ENCODE measurements at places on chromosomes 4 and X.
A peak's percentile ranks its signal among the peaks of the same experiment; 100 is the strongest.

DNA sequence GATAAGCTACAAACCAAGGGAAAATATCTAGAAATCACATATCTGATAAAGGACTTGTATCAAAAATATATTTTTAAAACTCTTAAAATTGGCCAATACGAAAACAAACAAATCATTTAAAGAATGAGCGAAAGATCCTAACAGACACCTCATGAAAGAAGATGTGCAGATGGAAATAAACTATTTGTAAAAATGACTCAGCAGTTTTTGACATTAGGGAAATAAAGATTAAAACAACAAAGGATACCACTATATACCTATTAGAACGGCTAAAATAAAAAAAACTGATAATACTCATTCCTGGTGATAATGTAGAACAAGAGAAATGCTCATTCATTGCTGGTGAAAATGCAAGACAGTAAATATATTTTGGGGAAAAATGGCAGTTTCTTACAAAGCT lies 506.4 kb downstream of the KLHL4 start:
- DNase-seq, result no peak

GRCh38 chr4:142595222-142595871 lies 250.8 kb downstream of the INPP4B start:
- DNase-seq, result no peak

- DNase-seq, result no peak
Measured at GRCh38 chrX:155893521-155893920, 12.4 kb downstream of the VAMP7 start.

- DNase-seq, result no peak
Measured at GRCh38 chr4:6059375-6059805, 41.2 kb upstream of the C4orf50 start.

DNA sequence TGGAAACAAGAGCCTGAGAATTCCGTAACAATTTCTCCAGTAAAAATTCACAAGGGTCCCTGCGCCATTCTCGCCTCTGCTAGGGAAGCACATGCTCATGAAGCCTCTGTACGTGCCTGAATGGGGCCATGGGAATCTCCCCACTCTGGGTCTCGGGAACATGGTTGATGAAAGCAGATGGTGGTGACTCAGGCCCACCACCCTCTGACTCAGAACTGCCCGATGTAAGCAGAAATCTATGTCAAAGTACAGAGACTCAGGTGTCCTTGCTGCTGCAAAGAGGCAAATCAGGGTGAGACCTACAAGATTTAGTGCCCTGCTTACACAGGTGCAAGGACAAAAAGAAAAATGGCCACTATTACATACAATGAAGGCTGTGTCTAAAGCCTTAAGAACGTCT lies 65.0 kb downstream of the SCD5 start:
- DNase-seq, result peak; percentile 12

- peak; percentile 70 for DNase-seq
Measured at GRCh38 chr4:6200011-6200921, at the start of gene JAKMIP1. Gene JAKMIP1, minus strand, starts transcription at chr4:6200549. Its CDS starts 87,699 bp downstream, at chr4:6112850.

GRCh38 chr4:171601091-171601490 lies 212.1 kb upstream of the GALNTL6 start:
- no peak for DNase-seq

- no peak for DNase-seq
Measured at GRCh38 chrX:22373094-22373493, 100.4 kb downstream of the CBLL2 start.

DNA sequence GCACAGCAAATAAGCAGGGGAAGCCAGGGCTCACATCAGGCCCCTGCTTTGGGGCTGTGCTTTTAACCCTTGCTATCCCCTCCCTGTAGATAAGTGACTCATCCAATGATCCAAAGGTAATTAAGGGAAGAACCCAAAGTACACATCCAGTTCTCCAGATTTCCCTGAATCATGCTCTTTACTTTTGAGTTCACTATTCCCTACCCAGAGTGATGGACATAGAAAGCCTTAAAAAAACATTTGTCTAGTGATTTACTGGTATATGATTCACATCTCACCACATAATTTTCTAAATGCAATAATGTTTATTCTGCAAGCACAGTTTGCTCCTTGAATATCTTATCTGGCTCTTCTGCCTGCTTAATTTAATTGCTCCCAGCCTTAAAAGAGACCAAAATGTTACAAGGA lies 136.2 kb downstream of the PPP3CA start:
- no peak for DNase-seq

DNA sequence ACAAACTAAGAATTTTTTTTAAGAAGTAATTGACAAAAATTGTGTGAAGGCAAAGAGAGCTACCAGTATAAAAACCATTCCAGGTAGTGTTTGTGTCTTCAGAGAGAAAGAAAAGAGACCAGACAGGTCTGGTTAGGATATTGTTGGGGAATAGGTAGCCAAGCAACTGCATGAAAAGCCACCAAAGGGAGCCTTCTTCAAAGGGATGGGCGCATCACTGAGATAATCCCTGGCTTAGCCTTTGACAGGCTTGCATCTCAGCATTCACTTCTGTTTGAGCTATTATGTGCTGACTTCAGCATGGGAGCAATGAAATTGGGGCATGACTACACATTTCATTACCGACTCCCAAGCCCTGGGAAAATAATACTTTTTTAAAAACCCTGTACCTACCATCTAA lies 496.6 kb downstream of the IL1RAPL1 start:
- no peak for DNase-seq

DNA sequence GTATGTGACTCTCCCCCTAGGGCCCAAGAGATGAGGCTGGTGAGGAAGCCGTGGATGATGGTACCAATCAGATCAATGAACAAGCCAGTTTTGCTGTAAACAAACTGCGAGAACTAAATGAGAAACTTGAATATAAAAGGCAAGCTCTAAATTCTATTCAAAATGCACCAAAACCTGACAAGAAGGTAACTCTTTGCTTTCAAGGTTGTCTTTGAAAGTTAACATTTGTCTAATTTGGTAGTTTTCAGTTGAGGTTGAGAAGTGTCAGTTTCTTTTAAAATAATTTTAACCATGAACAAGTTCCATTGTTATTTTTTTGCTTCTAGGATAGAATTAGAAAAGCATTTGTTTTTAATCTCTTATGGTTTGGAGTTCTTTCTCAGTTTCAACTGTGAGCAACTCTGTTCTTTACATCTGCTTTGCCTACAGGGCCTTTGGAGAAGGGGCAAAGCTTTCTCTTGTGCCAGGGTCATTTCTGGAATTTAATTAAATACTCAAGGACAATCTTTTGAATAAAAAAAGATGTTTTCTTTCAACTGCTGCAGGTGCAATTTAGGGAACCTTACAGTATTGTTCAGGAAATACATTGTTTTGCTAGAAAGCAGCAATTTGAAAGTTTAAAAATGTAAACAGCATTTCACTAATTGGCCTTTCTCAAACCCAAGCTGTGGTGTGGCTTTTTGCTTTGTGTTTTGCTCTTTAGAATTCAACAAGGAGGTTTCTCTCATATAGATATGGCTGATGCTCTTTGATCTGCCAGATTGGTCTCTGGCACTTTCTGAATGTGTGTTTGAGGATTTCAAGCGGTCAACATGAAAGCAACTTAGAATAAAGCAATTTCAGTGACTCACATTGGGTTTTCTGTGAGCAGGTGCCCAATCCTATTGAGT lies 62.9 kb downstream of the LRP2BP start:
- DNase-seq, result no peak

DNA sequence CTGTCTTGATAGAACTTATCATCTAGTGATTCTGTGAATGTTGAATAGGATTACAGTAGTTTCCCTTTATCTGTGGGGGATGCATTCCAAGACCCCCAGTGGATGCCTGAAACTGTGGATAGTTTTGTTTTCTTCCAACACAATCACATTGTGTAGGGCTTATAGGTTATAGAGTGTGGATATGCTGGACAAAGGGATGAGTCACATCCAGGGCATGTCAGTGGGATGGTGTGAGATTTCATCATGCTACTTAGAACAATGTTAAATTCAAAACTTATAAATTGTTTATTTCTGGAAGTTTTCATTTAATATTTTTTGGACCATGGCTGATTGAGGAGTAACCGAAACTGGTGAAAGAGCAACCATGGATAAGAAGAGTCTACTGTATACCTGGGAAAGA lies 432.3 kb upstream of the ATOH1 start:
- no peak for DNase-seq

GRCh38 chr4:3263053-3263875 lies 14.3 kb downstream of the MSANTD1 start:
- no peak for DNase-seq

- peak; percentile 72 for DNase-seq
Measured at GRCh38 chr4:7844594-7844991, 95.1 kb downstream of the AFAP1 start.

DNA sequence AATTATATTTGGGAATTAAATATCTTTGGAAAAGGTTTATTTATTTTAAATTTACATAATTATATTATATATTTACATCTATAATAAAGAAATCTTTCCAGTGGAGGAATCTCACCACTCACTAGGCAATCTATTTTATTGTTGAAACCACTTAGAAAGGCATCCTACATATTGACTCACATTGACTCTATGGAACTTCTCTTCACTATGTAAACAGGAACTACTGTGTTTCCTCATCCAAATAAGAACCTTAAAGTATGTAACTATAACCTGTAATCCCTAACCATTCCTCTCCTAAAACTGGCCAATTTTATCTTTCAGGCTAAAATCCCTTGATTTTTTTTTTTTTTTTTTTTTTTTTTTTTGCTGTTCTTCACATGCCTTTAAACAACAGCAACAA lies 268.7 kb downstream of the MAPK10 start:
- DNase-seq, result no peak

GRCh38 chr4:7027913-7028312 lies 15.3 kb upstream of the TADA2B start:
- no peak for DNase-seq

DNA sequence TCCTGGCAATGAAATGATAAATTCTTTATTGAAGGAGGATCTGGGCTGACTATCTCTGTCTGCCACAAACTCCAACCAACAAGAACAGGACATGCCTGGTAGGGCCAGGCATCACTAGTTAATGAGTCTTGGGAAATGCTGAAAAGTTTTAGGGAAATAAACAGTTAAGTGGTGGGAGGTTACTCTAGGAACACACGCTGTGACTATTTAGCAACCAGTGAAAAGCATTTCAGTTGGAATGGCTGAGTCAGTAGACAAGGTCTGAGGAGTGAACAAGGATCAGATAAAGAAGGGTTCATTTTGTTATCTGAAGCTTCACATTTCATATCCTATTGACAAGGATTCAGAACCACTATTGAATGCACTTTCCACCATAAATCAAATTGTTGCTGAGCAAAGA lies 394.9 kb upstream of the BOD1L1 start:
- DNase-seq, result no peak

DNA sequence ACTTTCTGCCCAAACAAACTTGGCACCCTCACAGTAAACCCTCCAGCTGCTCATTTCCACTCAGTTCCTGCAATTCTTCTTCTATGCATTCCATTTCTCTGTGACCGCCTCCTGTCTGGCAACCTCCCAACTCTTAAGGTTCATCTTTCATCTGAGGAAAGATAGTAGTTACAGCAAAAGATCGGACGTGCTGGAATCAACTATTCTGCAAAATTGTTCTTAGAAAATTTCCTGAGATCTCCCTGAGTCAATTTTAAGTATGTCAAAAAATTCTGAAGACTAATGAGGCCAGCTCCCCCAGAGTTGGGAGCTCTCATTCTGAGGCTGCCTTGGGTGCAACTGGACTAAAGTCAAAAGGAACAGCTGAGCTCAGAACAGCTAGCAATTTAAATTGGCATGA lies 1026.0 kb downstream of the ADGRL3 start:
- DNase-seq, result no peak

GRCh38 chr4:35342833-35343232 lies 901.5 kb downstream of the ARAP2 start:
- DNase-seq, result no peak

GRCh38 chrX:10884246-10884645 lies 226.9 kb upstream of the HCCS start:
- no peak for DNase-seq

DNA sequence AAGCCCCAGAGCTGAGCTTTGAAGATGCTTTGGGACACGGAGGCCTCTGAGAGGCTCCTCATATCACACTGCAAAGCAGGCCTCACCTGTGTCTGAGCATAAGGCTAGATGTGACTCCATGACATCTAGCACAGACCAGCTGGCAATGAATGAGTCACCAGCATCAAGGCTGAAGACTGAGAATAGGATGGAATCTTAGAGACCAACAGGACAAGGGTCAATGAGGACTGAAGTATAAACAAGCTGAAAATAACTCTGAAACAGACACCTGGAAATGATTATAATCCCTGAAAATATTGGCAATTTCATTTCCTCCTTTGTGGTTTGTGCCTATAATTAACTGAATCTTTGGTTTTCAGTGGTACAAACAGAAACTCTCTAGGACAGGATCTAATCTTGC lies 87.1 kb upstream of the PRPS1 start:
- peak; percentile 57 for DNase-seq

DNA sequence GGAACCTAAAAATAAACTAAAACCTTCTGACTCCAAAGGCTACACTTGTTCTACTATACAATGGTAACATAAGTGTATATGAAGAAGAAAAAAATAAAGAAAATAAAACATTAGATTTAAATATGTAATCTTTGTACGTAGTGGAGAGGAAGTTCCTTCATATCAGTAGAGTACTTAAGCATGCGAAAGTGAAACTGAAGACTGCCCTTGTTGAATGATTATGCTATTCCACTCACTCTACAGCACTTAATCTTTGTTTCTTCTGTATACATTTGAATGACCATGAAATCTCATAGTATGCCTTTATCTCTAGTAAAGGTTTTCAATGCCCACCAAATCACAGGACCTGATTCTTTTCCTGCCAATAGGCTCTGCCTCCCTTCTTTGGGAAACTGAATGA lies 78.9 kb downstream of the NDST3 start:
- DNase-seq, result no peak

DNA sequence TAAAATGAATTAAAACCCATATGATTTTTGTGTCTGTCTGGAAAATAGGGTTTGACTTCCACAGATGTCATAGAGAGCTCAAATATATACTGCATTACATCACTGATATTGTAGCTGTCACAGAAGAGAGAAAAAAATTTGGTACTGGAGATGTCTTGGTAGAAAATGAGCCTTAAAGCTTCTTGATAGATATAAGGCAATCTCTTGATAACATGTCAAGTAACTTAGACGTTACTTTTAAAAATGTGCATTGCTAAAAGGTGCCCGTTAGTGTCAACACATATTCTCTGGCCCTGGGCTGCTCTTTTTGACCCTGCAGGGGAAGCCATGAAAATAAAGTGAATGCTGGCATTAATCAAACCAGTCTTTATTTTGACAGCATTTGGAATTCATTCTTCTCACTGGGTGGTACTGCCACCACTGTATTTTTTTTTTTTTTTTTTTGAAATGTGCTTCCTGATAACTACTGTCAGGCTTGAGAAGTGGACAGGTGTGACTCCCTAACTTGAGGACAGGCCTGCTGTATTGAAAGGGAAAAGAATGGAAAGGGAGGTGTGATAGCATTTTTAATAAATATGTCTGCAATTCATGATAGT lies 53.0 kb upstream of the RAPGEF2 start:
- no peak for DNase-seq

GRCh38 chr4:3317011-3317655 lies 24.3 kb downstream of the RGS12 start:
- DNase-seq, result no peak

GRCh38 chr4:79625361-79625760 lies 217.3 kb upstream of the GK2 start:
- DNase-seq, result no peak
